ENCODE measurements at places on chromosomes 13 and 19. TPM values are rescaled to one million over a fixed set of nuclear protein-coding genes. Genes with fewer than 3 reads are reported as not detected.

DIRAS1 gene
- total RNA-seq = 3.7 TPM

LILRB3 gene
- total RNA-seq = 0.17 TPM

TMEM38A gene
- 1.1 TPM for total RNA-seq

C19orf33 gene
- 682 TPM for total RNA-seq

CLEC4G gene
- not detected for total RNA-seq

KLHL1 gene
- total RNA-seq = not detected

CYP4F22 gene
- total RNA-seq = 0.29 TPM

UHRF1 gene
- 43.0 TPM for total RNA-seq

VSIG10L gene
- 14.8 TPM for total RNA-seq

MEX3D gene
- total RNA-seq = 11.3 TPM

ZBTB45 gene
- 18.2 TPM for total RNA-seq

FPR1 gene
- 0.08 TPM for total RNA-seq

CEACAM4 gene
- not detected for total RNA-seq

CD209 gene
- total RNA-seq = not detected

TNNI3 gene
- total RNA-seq = 7.9 TPM

KLK8 gene
- total RNA-seq = not detected

UPK1A gene
- 0.52 TPM for total RNA-seq

THSD8 gene
- total RNA-seq = 10.3 TPM

ZGLP1 gene
- 1.9 TPM for total RNA-seq

ZNF208 gene
- not detected for total RNA-seq

GPC6 gene
- total RNA-seq = 4.9 TPM

STARD13 gene
- total RNA-seq = 7.2 TPM

SMIM24 gene
- 0.90 TPM for total RNA-seq

PSG2 gene
- 0.05 TPM for total RNA-seq

Measured in A549 treated with Hydrocortisone at 1 μM for 4 hours (cell line).